ENCODE measurements at places on chromosomes 5 and 9.
A peak's percentile ranks its signal among the peaks of the same experiment; 100 is the strongest.

- DNase-seq = no peak
Observed at GRCh38 chr5:93279296-93279963, 301.6 kb downstream of the NR2F1-AS1 start.

DNA sequence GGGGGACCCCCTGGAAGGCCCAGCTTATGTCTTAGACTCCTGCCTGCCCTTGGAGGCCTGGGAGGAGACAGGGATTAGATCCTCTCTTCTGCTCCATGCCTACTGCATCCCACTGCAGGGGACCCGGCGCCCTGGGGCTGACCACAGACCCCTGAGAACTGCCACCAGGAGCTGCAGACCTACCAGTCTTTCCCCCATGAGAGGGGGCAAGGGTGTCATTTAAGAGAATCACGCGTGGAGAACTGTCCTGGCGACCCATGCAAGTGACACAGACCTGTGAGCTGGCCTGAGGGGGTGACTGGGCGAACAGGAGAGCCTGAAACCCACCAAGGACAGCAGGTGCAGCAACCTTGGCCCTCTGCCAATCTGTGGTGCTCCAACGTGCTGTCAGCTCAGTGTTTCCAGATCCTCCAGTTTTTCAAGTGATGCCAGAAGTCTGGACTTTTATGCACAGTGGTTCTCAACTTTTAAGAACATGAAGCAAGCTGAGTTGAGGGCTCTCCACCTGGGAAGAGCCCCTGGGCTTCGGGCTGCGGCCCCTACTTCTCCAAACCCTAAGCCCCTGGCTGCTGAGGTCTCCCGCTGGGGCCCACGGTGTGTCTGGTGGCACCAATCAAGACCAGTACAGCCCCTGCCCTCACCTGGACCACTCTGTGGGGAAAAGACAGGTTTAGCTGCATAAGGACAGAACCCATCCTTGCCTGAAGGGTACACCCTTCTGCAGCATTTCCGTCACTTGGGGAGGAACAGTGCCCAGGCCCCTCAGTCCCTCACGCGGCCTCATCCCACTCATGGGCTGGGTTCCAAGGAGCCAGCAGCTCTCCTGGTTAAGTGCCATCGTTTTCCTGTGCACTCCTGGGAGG is 18.2 kb downstream of the GFPT2 start:
- DNase-seq = no peak

DNA sequence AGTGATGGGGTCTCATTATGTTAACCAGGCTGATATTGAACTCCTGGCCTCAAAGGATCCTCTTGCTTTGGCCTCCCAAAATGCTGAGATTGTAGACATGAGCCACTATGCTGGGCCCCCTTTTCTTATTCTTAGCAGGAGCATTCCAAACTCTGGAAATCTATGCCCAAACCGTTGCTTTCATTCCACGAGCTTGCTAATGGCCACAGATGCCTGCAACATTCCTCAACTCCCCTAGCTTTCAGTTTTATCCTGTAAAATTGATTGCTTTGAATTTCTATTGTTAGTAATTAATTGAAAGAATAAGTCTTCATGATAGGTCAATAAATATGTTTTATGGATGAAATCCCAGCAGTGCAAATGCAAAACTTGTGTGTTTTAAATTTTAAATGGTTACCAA is 564.8 kb upstream of the WWC1 start:
- DNase-seq = no peak

DNA sequence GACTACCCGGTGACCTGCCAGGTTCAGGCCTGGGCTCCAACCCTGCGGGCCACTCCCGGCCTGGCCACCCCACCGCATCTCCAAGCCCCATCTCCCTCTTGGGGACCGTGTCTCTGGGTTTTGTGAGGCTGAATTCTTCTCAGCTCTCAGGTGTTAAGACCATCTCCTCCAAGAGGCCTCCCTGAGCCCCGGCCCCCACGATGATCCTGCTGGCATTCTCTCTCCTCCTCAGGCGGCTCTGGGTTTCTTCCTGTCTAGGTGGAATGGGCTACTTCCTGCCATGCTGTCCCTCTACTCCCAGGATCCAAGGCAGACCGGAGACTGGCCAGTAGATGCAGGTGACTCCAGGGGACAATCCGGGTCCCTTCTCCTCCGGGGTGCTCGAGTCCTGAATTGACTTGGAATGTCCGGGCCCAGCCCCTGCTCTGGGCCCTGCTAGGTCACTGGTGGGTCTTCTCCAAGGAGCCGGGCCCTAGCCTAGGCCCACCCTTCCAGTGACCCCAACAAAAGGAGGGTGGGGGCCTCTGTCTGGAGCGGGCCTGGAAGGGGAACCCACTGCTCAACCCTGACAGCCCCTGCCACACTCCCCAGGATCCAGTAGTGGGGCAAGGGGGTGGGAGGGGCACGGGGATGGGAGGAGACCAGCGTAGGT is 219.8 kb downstream of the C9orf50 start:
- no peak for DNase-seq

DNA sequence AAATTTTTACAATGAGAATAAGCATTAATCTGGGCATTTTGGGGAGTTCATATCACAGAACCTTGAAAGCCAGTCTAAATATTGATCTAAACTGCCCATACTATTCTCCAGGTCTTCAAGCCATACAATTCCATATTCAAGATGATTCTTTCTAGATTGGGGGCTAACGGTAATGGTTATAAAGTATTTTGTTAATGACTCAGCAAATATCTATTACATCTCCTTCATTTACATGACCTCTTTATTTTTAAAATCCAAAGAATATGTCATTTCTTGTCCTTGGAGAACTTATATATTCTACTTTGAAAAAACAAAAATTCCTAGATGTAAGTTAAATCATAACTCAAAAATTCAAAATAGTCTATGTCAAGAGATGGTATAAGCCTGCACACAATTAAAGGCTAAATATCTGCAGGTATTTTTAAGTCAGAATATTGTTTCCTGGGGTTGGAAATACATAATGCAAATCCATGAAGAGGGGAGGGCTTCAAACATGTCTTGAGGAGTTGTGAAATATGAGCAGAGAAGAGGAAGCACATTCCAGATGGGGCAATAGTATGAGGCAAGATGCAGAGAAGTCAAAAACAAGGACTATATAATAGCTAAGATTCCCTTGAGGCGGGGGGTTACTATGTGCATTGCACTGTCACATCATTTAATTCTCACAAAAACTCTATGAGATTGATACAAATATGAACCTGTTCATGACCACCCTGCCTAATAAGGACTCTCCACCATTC is 526.4 kb downstream of the NR2F1-AS1 start:
- no peak for DNase-seq

GRCh38 chr5:932628-933250 is 40.1 kb downstream of the TRIP13 start:
- no peak for DNase-seq

DNA sequence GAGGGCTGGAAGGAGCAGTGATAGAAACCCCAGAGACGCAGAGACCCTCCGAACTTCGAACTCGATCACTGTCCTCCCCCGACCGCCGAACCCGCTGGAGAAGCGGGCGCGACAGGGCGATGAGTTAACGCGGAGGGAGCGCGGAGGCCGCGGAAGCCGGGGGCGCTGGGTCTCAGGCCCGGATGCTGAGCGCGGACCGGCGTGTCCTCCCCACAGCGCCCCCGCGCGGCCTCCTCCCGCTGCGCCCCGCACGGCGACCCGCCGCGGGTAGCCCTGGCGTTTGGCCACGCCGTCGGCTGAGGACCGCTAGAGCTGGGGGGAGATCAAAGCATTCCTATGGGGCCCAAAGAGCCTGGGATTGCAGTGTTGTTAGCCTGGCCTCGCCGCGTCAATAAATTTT is 7.7 kb upstream of the DMRT2 start:
- DNase-seq = no peak

DNA sequence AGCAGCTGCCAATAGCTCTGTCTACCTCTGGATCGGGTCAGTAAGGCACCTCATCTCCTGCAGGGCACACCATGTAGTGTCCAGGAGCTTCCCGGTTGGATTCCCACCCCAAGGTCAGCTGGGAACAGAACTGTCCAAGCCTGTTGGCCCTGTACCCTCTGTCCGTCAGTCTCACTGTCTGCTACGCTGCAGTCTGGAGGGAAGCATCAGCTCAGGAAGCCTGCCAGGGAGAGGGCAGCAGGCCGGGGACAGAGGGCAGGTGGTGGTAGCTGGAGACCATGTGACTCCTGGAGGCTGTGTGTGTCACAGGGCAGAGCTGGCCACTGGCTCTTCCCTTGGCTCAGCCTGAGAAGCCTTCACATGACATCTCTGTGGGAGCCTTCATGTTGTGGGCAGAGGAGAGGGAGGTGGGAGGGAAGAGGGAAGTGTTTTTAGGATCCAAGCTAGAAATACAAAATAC is 134.5 kb downstream of the SEC61B start:
- no peak for DNase-seq

- DNase-seq = no peak
Observed at GRCh38 chr5:64947031-64947430, 178.3 kb downstream of the CWC27 start.

DNA sequence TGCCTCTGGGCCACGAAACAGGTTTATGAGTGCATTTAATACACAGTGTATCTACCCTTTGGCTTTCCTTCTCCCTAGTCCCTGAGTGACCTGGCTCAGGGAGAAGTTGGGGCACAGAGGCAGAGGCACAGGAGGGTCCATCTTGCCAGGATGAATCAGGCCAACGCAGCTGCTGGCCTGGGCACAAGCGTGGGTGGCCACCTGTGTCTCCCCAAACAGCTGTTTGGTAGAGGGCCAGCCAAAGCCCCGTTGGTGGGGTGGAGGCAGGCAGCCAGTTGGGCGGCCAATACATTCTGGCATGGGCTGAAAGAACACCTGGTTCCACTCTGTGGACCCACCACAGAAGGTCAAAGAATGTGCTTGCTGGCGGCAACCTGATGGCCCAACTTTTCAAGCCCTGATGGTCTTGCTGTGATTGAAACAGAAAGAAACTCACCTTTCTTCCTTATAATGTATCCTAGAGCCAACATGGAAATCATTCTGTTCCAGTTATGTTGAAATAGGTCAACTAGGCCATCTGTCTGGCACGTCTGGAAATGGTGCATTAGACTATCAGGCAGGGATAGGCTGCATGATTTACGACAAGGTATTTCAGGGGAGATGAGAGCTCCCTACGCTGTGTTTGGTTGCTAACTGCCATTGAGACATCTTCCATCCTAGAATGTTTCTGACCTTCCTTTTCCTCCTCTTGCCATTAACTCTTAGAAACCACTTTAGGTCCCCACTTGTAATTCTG is 337.4 kb downstream of the ADAMTS6 start:
- DNase-seq = no peak

GRCh38 chr9:1421436-1421835 is 371.3 kb downstream of the DMRT2 start:
- DNase-seq = no peak

- no peak for DNase-seq
Observed at GRCh38 chr5:16051246-16051755, 128.3 kb downstream of the MARCHF11 start.

GRCh38 chr9:26750162-26750561 is 142.4 kb downstream of the CAAP1 start:
- DNase-seq = no peak

- DNase-seq = no peak
Observed at GRCh38 chr9:80146466-80146865, 574.7 kb downstream of the TLE4 start.

- DNase-seq = peak; percentile 12
Observed at GRCh38 chr5:154647114-154647760, 107.9 kb upstream of the LARP1 start.

DNA sequence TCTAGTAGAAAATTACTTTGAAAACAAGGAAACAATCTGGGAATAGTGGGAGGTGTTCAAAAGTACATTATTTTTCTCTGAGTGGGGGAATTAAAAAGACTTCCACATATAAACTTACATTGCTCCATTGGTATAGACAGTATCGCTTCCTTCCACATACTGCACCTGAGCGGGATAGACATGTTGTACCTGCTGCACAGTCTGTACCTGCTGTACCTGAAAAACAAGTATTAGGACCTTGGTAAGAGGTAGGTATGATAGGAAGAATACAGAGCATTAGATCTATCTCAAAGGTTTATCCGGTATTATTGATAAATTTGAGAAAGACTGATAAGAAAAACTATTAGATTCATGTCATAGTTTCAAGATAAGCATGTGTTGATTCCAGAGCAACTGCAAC is 179.3 kb downstream of the RFX3 start:
- no peak for DNase-seq

DNA sequence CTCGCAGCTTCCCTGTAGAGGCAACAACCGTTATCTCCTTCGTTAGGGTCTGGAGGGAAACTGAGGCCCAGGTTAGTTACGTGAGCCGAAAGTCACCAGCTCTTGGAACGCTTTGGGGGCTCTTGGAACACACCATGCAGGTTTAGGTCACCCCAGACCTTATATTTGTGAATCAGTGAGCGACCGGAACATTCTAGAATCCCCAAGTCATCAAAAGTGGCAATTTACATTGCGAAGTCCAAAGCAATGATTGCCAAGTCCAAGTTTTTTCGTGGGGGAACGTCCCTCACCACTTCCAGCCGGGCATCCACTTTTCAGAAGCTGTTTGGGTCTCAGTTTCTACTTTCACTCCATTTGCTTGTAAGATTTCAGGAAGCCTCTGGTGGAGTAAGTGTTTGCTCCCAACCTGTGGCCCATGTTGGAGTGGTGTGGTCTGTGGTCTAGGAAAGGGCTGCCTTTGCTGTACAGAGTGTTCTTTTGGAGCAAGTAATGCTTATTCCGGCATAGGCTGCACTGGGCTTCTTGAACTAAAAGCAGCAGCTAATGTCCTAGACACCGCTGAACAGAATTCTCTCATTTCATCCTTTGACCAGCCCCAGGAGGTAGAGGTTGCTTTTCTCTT is 32.8 kb upstream of the SPRY4 start:
- peak; percentile 7 for DNase-seq

- no peak for DNase-seq
Observed at GRCh38 chr5:88808153-88808552, 74.8 kb downstream of the MEF2C start.

- DNase-seq = no peak
Observed at GRCh38 chr5:102532123-102532522, 33.3 kb upstream of the SLCO6A1 start.

GRCh38 chr5:19240170-19240569 is 747.8 kb downstream of the CDH18 start:
- no peak for DNase-seq

- no peak for DNase-seq
Observed at GRCh38 chr5:131883984-131884383, 61.5 kb downstream of the MEIKIN start.

DNA sequence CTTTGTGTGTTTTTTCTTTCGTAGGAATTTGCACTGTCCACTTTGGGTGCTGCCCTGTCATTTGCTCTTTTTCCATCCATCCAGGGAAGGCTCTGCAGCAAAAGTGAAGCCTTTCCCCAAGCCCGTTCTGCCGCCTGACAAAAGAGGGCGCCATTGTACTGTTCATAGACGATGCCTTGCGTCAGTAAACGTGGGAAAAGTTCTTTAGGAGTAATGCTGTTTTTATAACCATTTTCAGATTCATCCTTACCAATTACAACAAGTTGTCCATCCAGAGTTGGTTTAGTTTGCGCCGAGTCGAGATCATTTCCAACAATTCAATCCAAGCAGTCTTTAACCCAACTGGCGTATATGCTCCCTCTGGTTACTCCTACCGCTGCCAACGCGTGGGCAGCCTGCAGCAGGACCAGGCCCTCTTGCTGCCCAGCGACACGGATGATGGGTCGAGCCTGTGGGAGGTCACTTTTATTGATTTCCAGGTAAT is 34.3 kb upstream of the RPS23 start:
- DNase-seq = peak; percentile 22

- no peak for DNase-seq
Observed at GRCh38 chr5:102865171-102865509, 110.0 kb downstream of the PAM start.
